ENCODE measurements at places on chromosomes 3 and 15.

DNA sequence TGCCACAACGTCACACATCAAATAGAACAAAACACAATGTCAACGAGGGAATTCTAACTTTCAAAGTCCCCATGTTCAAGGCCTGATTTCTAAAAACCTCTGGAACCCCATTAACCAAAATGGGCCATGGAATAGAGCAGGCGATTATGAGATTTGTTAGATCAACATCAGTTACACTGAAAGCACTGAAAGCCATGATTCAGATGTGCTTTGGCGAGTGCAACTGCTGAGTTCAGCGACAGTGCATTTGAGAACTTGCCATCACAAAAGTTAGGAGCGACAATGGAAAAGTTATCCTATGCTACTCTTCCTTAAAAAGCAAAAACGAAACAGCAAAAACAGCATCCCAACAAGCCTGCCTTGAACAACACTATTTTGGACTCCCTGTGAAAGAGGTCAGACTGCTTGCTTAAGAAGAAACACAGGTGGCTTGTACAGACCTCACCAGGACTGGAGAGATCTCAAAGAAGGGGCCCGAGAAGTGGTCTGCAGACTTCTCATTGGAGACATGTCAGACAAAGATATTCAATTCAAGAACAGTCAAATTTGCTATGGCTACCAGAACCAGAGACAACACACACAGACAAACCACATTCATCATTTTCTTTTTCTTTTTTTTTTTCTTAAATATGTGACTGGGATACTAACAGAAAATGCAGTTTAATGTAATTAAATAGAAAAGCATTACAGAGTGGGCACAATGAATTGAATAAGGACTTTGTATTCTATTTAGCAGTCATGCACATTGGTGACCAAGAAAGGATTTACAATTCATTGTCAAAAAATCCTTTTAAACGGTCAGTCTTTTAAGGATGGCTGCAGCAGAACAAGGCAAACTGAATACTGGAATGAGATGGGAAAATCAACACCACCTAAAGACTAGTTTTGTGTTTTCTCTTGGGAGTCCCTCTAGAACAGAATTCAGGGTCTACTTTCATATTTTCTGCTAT lies 20.9 kb downstream of the UQCC5 start:
- H3K27ac ChIP-seq: no peak overlapping the region
- no peak overlapping the region for H3K4me3 ChIP-seq
- DNase-seq: no peak

GRCh38 chr3:75983111-75983510 lies 197.8 kb upstream of the ZNF717 start:
- no peaks in the 10 kb centered on the region for H3K4me1 ChIP-seq
- no peak overlapping the region for H3K27ac ChIP-seq
- no peak overlapping the region for H3K4me3 ChIP-seq
- DNase-seq: no peak

DNA sequence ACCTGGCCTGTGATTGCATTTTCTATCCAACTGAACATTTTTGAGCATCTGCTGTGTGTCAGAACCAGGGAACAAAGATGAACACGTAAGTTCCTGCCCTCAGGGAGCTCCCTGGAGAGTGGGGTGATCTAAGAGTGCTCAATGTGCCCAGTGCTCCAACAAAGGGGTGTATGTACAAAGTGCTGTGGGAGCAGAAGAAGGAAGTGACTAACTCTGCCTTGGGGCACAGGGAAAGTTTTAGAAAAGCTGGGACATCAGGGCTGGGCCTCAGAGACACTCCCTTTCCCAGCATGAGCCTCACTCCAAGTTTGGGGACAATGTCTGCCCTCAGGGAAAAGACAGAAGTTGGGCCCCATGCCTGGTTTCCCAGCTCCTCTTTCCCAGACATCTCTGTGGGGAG lies 27.6 kb upstream of the BNC1 start:
- no peak for DNase-seq
- H3K4me3 ChIP-seq: no peak overlapping the region
- no peaks in the 10 kb centered on the region for H3K36me3 ChIP-seq
- no peaks in the 10 kb centered on the region for H3K27me3 ChIP-seq
- no peak overlapping the region for H3K27ac ChIP-seq
- H3K4me1 ChIP-seq: no peaks in the 10 kb centered on the region

- no peak for DNase-seq
- H3K27ac ChIP-seq: no peak overlapping the region
- no peaks in the 10 kb centered on the region for H3K27me3 ChIP-seq
- no peak overlapping the region for H3K4me3 ChIP-seq
- H3K36me3 ChIP-seq: no peaks in the 10 kb centered on the region
Measured at GRCh38 chr3:182242489-182242942, 530.8 kb downstream of the SOX2 start.

- no peak overlapping the region for H3K4me3 ChIP-seq
- no peak for DNase-seq
- H3K4me1 ChIP-seq: peaks cover 5% of the 10 kb centered on the region
Measured at GRCh38 chr3:14814411-14814871, 4.3 kb upstream of the FGD5 start.

DNA sequence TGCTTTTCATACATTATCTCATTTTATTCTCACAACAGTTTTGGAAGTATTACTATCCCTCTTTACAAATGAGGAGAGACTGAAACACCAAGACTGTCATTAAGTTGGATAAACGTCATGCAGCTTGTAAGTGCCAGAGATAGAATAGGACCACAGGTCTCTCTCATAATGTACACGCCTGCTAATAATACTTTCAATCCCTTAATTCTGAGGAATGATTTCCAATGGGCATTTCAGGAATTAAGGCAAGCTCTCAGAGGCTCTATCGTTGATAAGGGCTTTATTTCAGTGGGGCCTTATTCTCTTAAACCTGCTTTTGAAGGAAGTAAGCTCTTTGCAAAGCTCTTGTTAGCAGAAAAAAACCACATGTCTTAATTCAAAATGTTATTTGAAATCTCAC lies 229.1 kb downstream of the NFKBIZ start:
- H3K4me3 ChIP-seq: no peak overlapping the region
- H3K27ac ChIP-seq: peak overlapping the region; percentile 77

GRCh38 chr3:195255176-195255500 lies 15.8 kb downstream of the XXYLT1 start:
- DNase-seq: no peak
- H3K4me1 ChIP-seq: peaks cover 67% of the 10 kb centered on the region
- H3K36me3 ChIP-seq: no peaks in the 10 kb centered on the region

GRCh38 chr3:56547486-56547885 lies 9.5 kb upstream of the CCDC66 start:
- no peak overlapping the region for H3K4me3 ChIP-seq
- no peak for DNase-seq
- H3K4me1 ChIP-seq: no peaks in the 10 kb centered on the region
- peaks cover 6% of the 10 kb centered on the region for H3K27me3 ChIP-seq
- no peak overlapping the region for H3K27ac ChIP-seq
- no peaks in the 10 kb centered on the region for H3K36me3 ChIP-seq

DNA sequence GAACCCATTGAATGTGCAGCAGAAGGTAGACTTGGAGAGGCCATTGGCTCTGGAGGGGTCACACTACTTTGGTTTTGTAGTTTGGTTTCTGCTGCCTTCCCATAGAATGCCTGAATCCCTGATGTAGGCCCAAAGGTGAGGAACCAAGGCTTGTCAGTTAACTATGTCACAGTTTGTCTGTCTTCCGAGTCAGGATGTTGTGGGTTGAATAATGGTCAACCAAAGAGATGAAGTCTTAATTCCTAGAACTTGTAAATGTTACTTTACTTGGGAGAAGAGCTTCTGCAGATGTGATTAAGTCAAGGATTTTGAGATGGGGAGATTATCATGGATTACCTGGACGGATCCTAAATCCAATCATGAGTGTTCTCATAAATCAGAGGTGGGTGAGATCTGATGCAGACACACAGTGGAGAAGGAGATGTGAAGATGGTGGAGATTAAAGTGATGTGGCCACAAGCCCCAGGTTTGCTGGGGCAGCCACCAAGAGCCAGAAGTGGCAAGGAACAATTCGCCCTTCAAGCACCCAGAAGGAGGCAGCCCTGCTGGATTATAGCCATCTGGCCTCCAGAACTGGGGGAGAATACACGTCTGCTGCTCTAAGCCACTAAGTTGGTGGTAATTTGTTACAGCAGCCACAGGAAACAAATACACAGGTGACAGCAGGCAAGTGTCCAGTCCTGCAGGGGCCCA lies 2.3 kb upstream of the CCR8 start:
- H3K27ac ChIP-seq: peak overlapping the region; percentile 40
- H3K36me3 ChIP-seq: no peaks in the 10 kb centered on the region
- no peak overlapping the region for H3K4me3 ChIP-seq
- no peak for DNase-seq

GRCh38 chr3:31029706-31030105 lies 135.2 kb upstream of the GADL1 start:
- no peaks in the 10 kb centered on the region for H3K4me1 ChIP-seq
- no peak overlapping the region for H3K27ac ChIP-seq
- H3K36me3 ChIP-seq: no peaks in the 10 kb centered on the region
- H3K27me3 ChIP-seq: no peaks in the 10 kb centered on the region
- H3K4me3 ChIP-seq: no peak overlapping the region

DNA sequence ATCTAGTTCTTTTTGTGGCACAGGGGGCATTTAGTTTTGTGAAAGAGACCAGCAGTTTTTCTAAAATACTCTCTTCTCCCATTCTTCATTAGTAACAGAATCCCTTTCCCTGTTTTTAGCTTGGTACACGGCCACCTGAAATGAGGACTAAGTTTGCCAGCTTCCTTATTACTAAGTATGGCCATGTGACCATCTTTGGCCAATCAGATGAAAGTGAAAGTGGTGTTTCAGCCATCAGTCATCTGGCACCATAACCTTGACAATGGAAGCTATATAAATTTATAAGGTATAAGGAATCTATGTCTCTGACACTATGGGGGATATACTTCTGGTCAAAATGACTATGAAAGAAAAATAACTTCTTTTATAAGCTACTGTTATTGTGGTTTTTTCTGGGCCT lies 570.4 kb downstream of the AGBL1 start:
- no peaks in the 10 kb centered on the region for H3K36me3 ChIP-seq
- no peak overlapping the region for H3K4me3 ChIP-seq
- H3K27me3 ChIP-seq: no peaks in the 10 kb centered on the region
- DNase-seq: no peak
- no peak overlapping the region for H3K27ac ChIP-seq
- H3K4me1 ChIP-seq: no peaks in the 10 kb centered on the region

- H3K4me3 ChIP-seq: no peak overlapping the region
- no peaks in the 10 kb centered on the region for H3K27me3 ChIP-seq
- no peaks in the 10 kb centered on the region for H3K36me3 ChIP-seq
- no peak overlapping the region for H3K27ac ChIP-seq
- no peak for DNase-seq
Measured at GRCh38 chr15:99264125-99264524, 12.8 kb downstream of the LRRC28 start.

DNA sequence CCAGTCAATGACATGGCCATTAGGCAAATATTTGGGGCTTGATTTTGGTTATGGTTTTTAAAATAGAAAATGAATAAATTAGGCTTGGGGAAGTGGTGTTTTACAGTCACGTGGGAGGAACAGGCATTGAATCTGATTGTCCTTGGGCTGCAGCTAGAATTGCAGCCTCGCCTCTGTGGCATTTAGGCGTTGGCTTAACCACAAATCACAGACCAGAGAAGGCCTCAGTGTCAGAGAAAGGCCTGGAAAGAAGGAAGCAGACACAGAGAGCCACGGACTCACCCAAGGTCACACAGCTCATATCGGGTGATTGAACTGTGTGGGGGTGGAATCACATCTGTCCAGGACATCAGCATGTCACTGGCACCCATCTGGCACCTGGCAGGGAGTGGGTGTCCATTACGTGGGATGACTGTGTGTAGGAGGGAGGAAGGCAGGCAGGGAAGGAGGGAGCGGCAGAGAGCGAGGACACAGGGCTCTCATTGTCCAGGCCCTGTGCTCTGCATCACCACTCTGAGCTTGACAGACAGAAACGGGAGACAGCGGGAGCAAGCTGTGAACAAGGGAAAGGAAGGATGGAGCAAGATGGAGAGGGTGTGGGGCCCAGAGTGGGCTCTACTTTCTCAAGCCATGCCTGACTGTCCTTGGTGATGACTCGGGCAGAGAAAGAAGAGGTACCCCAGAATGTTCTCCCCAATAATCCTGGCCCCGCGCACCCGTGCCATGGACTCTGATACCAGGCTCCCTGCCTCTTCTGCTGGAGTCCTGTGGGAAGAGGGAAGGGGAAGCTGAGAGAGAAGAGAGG lies 186.4 kb downstream of the FAM43A start:
- no peak for DNase-seq
- H3K36me3 ChIP-seq: no peaks in the 10 kb centered on the region
- H3K4me3 ChIP-seq: no peak overlapping the region
- H3K27me3 ChIP-seq: no peaks in the 10 kb centered on the region

- peaks cover 11% of the 10 kb centered on the region for H3K36me3 ChIP-seq
- no peak overlapping the region for H3K4me3 ChIP-seq
- DNase-seq: no peak
- no peaks in the 10 kb centered on the region for H3K4me1 ChIP-seq
- H3K27ac ChIP-seq: no peak overlapping the region
Measured at GRCh38 chr3:196423044-196423781, 9.0 kb downstream of the UBXN7 start.

GRCh38 chr15:58460872-58461271 lies 29.1 kb downstream of the LIPC start:
- H3K27ac ChIP-seq: no peak overlapping the region
- H3K36me3 ChIP-seq: no peaks in the 10 kb centered on the region
- no peaks in the 10 kb centered on the region for H3K27me3 ChIP-seq
- peaks cover 44% of the 10 kb centered on the region for H3K4me1 ChIP-seq

GRCh38 chr3:185270262-185270955 lies 16.6 kb upstream of the EHHADH start:
- no peaks in the 10 kb centered on the region for H3K4me1 ChIP-seq
- no peak for DNase-seq
- peaks cover 7% of the 10 kb centered on the region for H3K27me3 ChIP-seq
- H3K36me3 ChIP-seq: no peaks in the 10 kb centered on the region

Data from thymus (tissue), 14 donors.